ENCODE measurements at places on chromosomes 5 and 9.

- DNase-seq: no peak
These were observed 162.1 kb downstream of the CCDC192 start for GRCh38 chr5:127865273-127865672.

DNA sequence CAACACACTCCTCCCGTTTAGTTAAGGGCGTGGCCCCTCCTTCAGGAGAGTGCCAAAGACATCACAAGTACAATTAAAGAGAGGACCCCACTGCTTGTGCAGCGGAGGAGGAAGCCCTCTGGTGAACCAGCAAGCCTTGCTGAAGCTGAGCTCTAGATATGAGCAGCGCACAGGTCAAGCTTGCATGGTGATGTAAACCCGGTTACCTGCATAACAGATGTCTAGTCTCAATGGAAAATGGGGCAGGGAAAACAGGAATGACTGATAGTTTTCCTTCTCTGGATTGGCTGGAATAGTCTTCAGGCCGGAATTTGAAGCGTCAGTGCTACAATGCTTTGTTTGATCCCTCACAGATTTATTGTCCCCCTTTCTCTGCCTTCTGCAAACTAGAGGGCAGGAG is 66.2 kb downstream of the MROH2B start:
- no peak for DNase-seq

- no peak for DNase-seq
These were observed 96.7 kb upstream of the SMIM23 start for GRCh38 chr5:171688696-171689495.

DNA sequence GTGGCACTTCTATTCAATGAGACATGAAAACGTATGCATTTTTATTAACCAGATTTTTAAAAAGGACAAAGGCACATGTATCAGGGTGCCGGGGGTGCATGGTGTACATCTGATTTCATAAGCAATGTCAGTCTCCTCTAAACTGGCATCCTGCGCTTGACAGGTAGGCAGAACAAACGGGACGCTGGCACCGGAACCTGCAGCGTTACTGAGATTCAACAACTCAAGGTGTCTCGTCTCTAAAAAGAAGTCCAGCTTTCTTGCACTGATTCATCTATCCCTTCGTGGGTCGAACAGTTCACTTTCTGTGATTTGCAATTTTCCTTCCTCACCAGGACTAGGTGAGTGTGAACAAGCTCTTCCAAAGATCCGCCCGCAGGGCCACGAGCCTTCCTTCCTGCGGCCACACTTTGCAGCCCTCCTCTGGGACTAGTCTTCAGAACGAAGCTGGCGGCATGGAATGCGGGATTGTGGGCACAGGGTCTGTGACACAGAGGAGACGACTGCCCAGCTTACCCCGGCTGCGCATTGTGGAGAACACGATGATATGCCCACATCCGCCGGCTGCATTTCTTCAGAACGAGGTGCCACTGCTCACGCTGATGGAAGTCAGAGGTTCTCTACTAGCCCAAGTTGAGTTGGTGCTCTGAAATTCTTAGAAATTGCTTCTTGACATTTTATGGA is 7.2 kb downstream of the SLC6A3 start:
- no peak for DNase-seq

GRCh38 chr9:15136646-15137045 is 170.4 kb downstream of the TTC39B start:
- no peak for DNase-seq

- no peak for DNase-seq
These were observed 85.2 kb downstream of the OXCT1 start for GRCh38 chr5:41785061-41785460.

GRCh38 chr5:10914741-10915480 is 153.9 kb upstream of the DAP start:
- DNase-seq: no peak

DNA sequence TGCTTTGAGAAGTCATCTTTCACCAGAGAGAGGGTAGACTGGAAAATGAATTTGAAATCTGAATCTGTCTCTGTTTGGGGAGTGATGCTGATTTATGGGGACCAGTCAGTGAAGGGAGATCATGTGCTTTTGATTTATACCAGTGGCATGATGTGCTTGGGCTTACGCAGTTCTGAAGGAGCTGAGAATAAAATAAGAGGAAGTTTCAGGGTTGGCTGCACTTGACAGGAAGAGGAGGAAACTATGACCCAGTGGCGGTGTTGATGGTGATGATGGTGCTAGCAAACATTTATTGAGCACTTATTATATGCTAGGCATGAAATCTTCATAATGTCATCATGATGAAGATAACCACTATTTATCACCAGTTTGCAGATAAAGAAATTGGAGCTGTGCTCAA is 136.4 kb upstream of the GLRA1 start:
- DNase-seq: no peak

GRCh38 chr5:6321078-6321477 is 57.3 kb downstream of the MED10 start:
- DNase-seq: no peak

- no peak for DNase-seq
These were observed 365.7 kb downstream of the DEPDC1B start for GRCh38 chr5:60334281-60334713.

DNA sequence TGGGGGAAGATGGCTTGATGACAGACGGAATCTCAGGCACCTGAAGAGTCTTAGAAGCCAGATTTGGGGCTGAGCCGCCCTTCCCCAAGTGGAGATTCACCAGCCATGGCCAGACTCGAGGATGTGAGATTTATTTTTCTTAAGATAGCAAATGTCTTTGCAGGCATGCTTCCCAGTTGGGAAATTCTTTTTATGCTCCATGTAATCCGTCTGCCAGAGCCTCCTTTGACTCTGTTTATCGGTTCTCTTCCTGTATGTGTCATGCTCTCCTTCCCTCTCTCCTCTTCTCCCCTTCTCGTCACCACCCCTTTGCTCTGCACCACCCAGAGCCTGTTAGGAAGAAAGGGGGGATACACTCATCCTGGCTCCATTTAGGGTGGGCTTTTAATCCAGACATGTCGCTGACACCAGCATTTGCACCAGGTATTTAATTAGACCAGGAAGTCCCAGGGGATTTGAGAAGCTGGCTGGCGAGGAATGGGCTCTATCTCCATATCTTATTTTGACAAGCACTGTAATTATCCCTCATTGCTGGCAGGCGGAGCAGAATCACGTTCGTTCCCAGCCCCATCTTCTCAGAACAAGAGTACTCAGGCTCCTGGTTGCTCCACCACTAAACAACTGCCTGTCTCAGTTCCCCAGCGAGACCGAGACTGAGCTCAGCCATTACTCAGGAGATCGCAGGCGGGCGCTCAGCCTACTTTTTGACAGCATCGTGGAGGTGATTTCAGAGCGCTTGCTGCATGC is 50.9 kb downstream of the KCNIP1 start:
- no peak for DNase-seq

GRCh38 chr5:16489322-16489791 is 23.8 kb upstream of the ZNF622 start:
- DNase-seq: no peak

GRCh38 chr5:169521366-169521983 is 62.1 kb upstream of the SPDL1 start:
- DNase-seq: no peak

DNA sequence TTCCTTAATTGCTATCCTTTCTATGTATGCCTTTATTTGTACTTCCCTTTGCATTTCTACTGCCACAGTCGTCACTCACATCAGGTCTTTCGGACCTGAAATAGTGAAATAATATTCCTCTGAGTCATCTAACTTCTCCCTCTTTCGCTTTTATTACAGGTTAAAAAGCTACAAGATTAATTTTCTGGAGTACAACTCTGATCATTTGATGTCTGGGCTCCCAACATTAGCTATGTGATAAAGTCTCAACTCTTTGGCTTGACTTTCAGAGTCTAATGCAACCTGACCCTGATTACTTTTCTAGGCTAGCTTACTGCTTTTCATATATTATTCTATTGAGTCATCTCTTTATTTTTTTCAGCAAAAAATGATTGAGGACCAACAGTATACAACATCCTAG is 638.8 kb upstream of the WWC1 start:
- DNase-seq: no peak

DNA sequence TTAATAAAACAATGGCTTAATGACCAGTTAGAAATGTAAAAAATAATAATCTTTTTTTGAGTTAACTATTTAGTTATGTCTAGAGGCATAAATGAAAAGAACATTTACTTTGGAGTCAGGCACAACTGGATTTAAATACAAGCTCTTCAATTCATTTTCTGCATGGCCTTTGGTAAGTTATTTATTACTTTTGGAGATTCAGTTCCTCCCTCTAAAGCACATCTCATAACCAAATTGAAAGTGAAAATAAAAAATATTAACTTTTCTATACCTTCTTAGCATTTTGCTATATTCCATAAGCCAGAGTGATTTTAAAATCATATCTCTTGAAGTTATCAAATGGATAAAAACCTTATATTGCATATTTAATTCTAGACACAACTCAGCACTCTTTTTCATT is 434.9 kb upstream of the SMARCA2 start:
- DNase-seq: no peak

DNA sequence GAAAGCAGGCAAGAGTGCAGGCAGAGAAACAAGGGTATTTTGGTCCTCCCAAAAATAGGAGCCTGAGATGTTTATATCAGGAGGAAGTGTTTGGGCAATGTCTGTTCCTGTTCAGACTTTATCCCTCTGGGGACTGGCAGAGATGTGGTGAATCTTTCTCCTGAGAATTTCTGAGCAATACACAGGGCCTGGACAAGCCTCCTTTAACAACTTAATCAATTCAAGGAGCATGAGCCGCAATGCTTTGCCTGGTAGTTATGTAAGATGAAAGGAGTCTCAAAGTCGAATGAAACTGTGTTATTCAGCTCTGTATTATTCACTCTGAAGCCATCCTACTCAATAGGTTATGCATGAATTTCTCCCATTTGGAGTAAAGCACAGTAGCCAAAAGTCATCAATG is 365.6 kb downstream of the MAN2A1 start:
- DNase-seq: no peak

- DNase-seq: no peak
These were observed 2076.0 kb upstream of the CDH9 start for GRCh38 chr5:29114331-29114768.

DNA sequence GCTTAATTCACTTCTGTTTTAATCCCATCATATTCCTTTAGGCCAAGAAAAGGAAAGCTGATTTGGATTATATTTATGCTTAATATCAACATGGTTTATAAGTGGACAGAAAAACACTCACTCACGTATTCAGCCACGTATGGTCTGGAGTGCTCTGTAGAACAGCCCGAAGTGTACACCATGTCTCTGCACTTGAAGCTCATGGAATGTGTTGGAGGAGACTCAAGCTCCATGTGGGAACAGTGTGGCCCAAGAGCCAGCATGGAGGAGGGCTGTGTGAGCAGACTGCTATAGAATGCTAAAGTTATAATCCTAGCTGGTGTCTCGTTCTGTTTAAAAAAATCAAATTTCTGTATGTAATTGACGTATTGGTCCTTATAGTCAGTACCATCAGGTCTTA is 32.9 kb downstream of the OTULINL start:
- no peak for DNase-seq

GRCh38 chr5:128099944-128100343 is 16.4 kb downstream of the SLC12A2 start:
- DNase-seq: no peak

DNA sequence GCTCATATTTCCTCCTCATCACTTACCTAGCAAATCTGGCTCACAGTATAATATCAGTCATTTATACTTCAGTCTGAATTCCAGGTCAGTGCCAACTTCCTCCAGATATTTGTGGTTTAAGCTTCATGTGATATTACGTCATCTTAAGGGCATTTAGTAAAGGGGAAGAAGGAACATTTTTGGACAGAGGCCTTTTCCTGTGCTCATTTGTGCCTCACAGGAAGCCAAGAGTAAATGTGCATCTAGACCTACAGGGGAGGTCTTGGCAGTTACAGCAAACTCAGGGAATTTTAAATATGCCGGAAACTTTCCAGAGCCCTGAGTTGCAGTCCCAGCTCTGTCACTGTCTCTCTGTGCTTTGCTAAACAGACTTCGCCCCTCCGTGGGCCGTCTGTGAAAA is 12.3 kb upstream of the KCNIP1 start:
- DNase-seq: no peak

GRCh38 chr9:73178044-73178443 is 26.4 kb downstream of the ANXA1 start:
- DNase-seq: no peak

- DNase-seq: no peak
These were observed 1279.5 kb downstream of the CDH12 start for GRCh38 chr5:21573416-21574314.

- DNase-seq: no peak
These were observed 15.2 kb downstream of the LIFR start for GRCh38 chr5:38541174-38541725.

- no peak for DNase-seq
These were observed 5.5 kb downstream of the CXXC5 start for GRCh38 chr5:139653616-139654015.

GRCh38 chr5:19001054-19001453 is 986.9 kb downstream of the CDH18 start:
- DNase-seq: no peak

GRCh38 chr5:101393795-101394450 is 490.8 kb upstream of the ST8SIA4 start:
- no peak for DNase-seq

GRCh38 chr5:126335886-126336285 is 87.3 kb upstream of the GRAMD2B start:
- DNase-seq: no peak

- DNase-seq: no peak
These were observed 6.1 kb downstream of the BASP1 start for GRCh38 chr5:17223367-17224185.

GRCh38 chr5:135831439-135831838 is 3.0 kb upstream of the SLC25A48 start:
- DNase-seq: no peak

- DNase-seq: no peak
These were observed 182.5 kb downstream of the CDK5RAP2 start for GRCh38 chr9:120397453-120397852.

GRCh38 chr5:168659286-168659847 is 80.2 kb upstream of the PANK3 start:
- no peak for DNase-seq

All from stimulated activated CD8-positive, alpha-beta memory T cell treated with anti-CD3 and anti-CD28 coated beads, Interleukin-7, amount 100 ng/mL, for 1 hour (primary cell).